HTR-8/SVneo (cell line): ENCODE measurements at places on chromosomes 13 and 19.

DNA sequence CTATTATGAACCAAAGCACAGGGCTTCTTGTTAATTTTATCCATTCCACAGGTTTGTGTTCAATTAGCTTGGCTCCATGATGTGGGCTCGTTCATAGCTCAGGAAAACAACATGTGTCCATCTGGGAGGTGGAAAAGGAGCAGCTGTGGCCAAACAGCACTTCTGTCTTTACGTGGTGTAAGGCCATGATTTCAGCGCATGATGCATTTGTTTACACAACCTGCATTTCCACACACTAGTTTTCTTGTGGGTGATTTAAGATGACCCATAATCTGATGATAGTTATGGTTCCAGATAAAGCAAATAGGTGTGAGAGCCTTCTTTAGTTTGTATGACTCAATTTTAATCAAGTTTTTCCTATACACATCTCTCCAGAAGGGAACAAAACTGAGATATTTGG is 101.7 kb downstream of the TNFRSF19 start:
- no peak for DNase-seq

GRCh38 chr13:109816112-109816807 is 29.9 kb upstream of the IRS2 start:
- no peak for DNase-seq

GRCh38 chr19:33796164-33796875 is at the start of gene KCTD15:
KCTD15 (plus strand) TSS chr19:33796870; CDS start chr19:33800455, 3,585 bp downstream.
- DNase-seq: no peak

- DNase-seq: no peak
Measured at GRCh38 chr13:112174476-112175110, 107.6 kb downstream of the SOX1 start.

- no peak for DNase-seq
Measured at GRCh38 chr13:71587193-71587592, 279.8 kb downstream of the DACH1 start.

GRCh38 chr13:81017513-81018152 is 676.7 kb upstream of the SPRY2 start:
- peak; percentile 18 for DNase-seq

GRCh38 chr19:3975144-3975543 is 4.2 kb upstream of the DAPK3 start:
- no peak for DNase-seq

GRCh38 chr19:10727685-10728201 is 9.9 kb downstream of the DNM2 start:
- DNase-seq: no peak

DNA sequence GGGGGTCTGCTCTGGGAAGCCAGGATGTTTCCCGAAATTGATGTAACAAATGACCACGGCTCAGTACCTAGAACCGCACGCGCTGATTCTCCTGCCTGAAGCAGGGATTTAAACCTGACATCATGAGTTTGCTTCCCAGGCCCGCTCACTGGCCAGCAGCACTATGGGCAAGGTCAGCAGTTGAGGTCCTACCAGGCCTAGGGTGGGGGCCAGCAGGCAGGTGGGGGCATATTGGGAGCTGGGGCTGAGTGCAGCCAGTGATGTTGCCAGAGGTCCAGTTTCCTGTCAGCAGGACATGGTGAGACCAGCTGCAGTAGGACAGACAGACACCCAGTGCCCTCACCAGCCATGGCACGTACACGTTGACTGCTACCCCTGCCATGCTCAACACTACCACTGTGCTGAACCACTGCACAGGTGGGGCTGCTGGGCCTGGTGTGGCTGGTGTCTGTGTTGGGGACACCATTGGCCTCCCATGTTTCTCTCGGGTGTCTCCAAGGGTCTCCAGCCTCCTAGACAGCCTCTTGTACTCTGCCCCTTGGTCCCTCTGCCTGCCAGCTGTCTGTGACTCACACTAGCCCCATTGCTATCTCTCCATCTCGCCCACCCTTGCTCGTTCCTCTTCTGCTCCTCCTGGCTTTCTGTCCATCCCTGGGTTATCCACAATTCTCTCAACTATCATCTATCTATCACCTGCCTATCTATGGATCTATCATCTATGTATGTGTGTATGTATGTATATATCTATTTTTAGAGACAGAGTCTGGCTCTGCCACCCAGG is 1.1 kb upstream of the C19orf85 start:
- DNase-seq: no peak

- DNase-seq: no peak
Measured at GRCh38 chr13:38176664-38177063, 173.0 kb upstream of the UFM1 start.

DNA sequence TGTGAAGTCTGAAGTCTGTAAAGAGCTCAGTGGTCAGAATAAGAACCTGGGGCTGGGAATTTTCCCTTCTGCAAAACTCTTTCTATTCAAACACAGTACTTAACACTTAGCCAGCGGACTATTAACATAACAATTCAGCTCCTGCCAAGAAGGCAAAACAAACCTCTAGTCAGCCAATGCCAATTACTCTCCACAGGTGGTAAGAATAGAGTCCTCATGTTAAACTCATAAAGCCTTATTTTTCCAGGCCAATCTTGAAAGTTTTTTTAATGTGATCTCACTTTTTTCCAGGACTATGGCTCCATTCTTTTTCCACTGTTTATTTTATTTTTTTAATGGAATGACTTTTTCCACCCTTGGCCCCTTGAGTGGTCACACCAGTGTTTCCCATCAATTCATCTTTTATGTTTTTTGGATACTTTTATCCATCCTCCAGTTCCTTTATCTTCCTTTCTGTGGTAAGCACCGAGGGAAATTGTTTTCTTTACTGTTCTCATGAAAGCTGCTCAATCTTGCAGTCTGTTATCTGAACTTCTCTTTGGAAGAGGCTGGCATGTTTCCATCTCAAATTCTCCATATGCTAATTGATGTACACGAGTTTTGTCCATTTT is 217.3 kb downstream of the LHFPL6 start:
- no peak for DNase-seq

GRCh38 chr13:110109910-110110309 is 197.0 kb downstream of the COL4A1 start:
- no peak for DNase-seq

- no peak for DNase-seq
Measured at GRCh38 chr19:1745589-1746031, 7.7 kb upstream of the ONECUT3 start.

GRCh38 chr13:28499609-28500008 is 4.7 kb upstream of the FLT1 start:
- no peak for DNase-seq

DNA sequence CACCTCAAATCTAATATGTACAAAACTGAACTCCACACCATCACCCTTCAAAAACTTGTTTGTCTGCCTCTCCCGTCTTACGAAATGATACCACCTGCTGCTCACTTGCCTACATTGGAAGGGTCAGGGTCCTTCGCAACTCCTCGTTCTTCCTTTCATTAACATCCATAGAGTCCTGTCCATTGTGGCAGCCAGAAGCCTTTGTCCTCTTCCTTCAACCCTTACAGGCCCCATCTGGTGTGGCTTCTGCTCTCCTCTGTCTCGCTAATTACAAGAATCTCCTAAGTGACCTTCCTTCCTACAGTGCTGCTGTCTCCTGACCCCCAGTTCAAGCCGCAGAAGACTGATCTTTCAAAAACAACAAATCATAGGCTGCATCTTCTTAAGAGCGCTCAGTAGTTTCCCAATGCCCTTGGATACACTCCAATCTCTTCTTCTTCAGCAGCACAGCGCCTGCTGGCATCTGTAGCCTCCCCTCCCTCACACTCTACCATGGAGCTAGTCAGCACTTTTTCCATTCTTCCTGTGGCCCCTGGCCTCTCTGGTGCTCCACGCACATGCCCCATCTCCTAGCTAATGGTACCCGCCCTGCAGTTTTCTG is 382.7 kb downstream of the LIG4 start:
- no peak for DNase-seq

DNA sequence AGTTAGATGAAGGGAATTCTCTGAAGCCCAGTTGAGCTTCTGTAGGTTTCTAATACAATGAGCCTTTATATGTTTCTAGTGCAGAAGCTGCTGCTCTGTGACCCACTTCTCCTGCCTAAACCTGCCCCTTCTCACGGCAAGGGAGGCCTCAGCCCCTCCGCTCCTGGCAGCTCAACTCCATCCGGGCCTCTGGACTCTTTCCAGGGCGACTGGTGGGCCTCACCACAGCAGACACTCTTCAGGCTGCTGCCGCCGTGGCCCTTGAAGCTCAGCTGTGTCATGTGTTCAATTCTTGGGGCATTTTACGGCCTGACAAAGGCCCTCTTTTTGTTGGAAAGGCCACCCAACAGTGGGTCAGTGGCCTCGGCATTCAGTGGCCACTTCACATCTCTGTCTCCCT is 10.0 kb upstream of the C19orf33 start:
- DNase-seq: no peak

DNA sequence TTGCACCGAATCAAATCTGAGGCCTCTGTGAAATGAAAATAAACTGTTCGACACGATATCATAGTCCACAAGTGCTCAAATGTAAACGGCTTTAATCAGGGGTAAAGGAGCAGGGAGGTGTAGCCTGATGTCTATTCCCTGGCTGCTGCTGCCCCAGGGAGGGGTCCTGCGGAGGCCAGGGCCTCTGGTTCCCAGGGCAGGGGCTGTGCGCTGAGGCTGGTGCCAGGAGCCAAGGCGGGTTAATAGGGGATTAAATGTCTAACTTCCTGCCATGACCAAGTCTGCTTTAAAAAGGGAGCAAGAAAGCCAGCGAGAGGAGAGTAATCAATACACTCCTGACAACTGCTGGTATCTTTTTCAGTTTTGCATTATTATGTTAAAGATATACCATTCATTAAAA is 59.4 kb downstream of the ZNF536 start:
- no peak for DNase-seq

- peak; percentile 9 for DNase-seq
Measured at GRCh38 chr13:49499889-49500660, 4.3 kb downstream of the PHF11 start.

DNA sequence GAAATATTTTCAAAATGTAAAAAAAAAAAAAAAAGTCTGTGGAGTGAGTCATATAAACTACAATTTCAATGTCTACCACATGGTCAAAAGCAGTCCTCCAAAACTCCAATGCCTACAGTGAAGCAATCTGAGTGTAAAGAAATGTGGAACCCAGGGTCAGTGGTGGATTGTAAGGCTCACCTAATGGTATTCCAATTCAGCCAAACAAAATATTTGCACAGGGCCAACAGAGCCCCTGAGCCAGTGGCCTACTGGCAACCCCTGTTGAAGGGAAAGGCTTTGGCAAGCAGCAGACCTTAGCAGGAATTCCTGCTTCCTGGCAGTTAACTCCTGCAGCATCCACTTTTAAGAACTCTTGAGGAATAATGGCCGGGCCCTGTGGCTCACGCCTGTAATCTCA is 3.4 kb downstream of the DNMT1 start:
- no peak for DNase-seq

DNA sequence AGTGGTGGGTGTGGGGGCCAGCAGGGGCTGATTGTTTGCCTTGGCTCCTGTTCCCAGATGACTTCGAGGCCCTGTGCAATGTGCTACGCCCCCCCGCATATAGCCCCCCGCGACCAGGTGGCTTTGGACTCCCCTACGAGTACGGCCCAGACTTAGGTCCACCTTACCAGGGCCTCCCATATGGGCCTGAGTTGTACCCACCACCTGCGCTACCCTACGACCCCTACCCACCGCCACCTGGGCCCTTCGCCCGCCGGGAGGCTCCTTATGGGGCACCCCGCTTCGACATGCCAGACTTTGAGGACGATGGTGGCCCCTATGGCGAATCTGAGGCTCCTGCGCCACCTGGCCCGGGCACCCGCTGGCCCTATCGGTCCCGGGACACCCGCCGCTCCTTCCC is 25.7 kb downstream of the LTBP4 start:
- no peak for DNase-seq

GRCh38 chr13:110676595-110677587 is 29.0 kb downstream of the CARS2 start:
- no peak for DNase-seq

DNA sequence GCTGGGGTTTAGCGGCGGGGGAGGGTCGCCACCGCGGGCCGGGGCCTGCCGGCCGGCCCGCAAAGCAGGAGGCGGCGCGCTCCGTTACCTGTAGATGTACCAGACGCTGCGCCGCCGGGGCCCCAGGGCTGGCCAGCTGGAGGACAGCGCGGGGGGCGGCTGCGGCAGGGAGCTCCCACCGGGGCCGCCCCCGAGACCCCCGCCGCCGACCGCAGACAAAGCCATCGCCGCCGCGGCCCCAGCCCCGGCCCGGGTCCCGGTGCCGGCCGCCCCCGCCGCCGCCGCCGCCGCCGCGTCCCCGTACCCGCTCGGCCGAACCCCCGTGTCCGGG is 24.8 kb downstream of the SHANK1 start:
- no peak for DNase-seq

- no peak for DNase-seq
Measured at GRCh38 chr13:54750521-54750920, 1721.9 kb downstream of the OLFM4 start.

DNA sequence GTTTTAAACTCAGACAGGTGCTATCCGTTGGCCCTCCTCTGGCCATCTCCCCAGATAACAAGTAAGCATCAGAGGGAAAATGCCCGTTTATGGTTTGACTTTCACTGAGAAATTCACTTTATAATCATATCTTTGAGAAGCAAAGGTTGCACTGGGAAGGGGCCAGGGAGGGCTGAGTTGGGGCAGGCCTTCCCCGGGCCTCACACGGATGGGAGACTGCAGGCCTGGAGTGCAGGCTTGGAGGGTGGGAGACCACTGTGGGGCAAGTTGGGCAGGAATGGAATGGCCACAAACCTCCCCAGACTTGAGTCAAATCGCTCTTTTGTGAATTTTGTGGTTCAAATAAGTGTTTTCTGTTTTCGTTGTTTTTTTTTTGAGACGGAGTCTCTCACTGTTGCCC is 451.7 kb downstream of the TSHZ3 start:
- DNase-seq: no peak

GRCh38 chr13:108214441-108215271 is 680 bp downstream of the LIG4 start:
- no peak for DNase-seq
